Esophagus squamous epithelium (tissue), 5 donors: ENCODE measurements at places on chromosomes 3 and 15.

DNA sequence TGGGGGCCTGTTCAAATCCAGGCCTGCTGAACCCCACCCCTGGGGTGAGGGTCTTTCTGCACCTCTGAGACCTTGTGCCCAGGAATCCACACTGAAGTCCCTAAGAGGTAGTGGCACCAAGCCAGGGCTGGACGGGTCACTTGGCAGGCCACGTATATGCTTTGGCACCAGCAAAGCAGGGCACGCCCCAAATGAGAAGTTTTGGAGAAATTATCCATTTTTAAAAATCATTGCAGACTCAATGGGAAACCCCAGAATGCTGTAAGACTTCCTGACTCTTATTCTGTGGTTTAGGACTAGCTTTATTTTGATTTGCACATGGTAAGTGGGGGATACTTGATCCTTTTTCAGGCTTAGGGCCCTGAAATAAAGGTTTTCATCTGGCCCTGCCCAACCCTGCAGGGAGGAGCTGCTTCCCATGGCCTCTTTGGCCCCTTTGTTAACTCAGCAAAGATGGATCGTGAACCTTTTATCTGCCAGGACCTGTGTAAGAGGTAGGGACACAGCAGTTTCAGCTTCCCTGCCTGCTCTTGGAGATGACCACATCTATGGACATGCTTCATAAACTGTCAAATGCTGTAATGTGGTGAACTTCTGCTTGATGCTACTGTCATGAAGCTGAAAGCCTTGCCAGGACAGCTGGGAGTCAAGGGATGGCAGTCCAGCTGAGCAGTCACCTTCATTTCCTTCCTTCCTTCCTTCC lies 88.0 kb downstream of the HMG20A start:
- H3K4me1 ChIP-seq: peaks cover 30% of the 10 kb centered on the region
- H3K27me3 ChIP-seq: no peaks in the 10 kb centered on the region
- H3K27ac ChIP-seq: peak overlapping the region; percentile 85

GRCh38 chr15:44711743-44712345 lies 527 bp downstream of the B2M start:
- peaks cover 24% of the 10 kb centered on the region for H3K4me1 ChIP-seq
- H3K36me3 ChIP-seq: peaks cover 6% of the 10 kb centered on the region
- no peak for DNase-seq
- H3K27ac ChIP-seq: peak overlapping the region; percentile 97
- H3K4me3 ChIP-seq: peak overlapping the region; percentile 90

- DNase-seq: no peak
- H3K36me3 ChIP-seq: peaks cover 10% of the 10 kb centered on the region
- no peak overlapping the region for H3K27ac ChIP-seq
- H3K4me1 ChIP-seq: no peaks in the 10 kb centered on the region
Measured at GRCh38 chr15:65476903-65477302, 40.6 kb downstream of the DPP8 start.

DNA sequence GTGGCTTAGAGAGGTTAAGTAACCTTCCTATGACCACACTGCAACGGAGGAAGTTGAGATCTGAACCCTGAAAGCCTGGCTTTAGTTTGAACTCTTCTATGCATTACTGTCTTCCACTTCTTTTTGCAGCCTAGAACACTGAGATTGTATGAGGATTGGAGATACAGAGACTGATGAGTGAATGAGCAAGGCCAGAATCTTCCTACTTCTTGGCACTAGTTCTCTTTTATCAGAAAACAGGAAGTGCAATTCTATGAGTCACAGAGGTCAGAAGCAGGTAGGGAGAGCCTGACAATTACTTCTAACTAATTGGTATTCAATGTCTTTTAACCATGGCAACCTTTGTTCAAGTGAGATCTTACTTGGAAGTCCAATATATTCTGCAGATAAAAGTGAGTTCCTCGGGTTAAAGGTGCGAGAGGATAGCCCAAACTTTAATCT lies 219.0 kb downstream of the SHQ1 start:
- no peaks in the 10 kb centered on the region for H3K36me3 ChIP-seq
- peak overlapping the region; percentile 61 for H3K27ac ChIP-seq
- H3K27me3 ChIP-seq: no peaks in the 10 kb centered on the region
- no peak for DNase-seq
- H3K4me1 ChIP-seq: peaks cover 68% of the 10 kb centered on the region

- DNase-seq: no peak
- no peak overlapping the region for H3K27ac ChIP-seq
- H3K4me1 ChIP-seq: no peaks in the 10 kb centered on the region
Measured at GRCh38 chr3:140243575-140243974, 308.6 kb downstream of the CLSTN2 start.

DNA sequence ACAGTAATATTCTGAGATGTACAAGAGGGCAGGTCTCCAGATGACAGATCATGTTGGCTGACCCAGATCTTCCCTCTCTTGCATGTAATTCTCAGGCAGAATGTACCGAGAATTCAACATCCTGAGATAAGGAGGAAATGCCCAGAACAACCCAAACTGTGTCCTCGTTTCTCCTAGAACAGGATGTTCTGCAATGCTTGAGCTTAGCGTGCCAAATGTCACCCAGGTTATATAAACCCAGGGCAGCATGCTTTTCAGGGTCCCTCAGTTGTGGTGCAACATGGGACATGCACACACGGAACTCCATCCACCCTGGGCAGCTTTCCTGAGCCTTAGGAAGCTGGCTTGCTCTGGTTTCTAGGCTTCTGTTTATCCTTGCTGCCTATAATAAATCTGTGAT lies 102.1 kb upstream of the CMC1 start:
- no peak for DNase-seq
- H3K4me3 ChIP-seq: no peak overlapping the region
- no peaks in the 10 kb centered on the region for H3K36me3 ChIP-seq
- peaks cover 3% of the 10 kb centered on the region for H3K4me1 ChIP-seq

DNA sequence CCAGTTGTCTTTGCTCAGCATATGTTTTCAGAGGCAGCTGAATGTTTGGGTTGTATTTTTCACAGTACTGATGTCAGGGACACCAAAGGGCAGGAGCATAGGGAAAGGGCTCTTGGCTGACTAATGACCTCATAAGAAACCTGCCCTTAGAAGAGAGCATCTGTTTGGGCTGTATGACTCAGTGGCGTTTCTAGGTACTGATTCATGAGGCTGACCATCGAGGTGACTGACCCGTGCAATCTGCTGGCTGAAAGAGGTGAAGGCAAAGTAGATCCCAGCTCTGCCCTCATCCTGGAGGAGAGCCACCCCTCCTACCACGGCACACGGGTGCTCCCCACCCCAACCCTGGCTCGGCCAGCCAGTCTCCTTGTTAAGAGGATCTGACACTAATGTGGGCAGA lies 8.3 kb downstream of the LMCD1 start:
- H3K27ac ChIP-seq: no peak overlapping the region
- no peaks in the 10 kb centered on the region for H3K36me3 ChIP-seq
- no peak overlapping the region for H3K4me3 ChIP-seq
- no peak for DNase-seq

DNA sequence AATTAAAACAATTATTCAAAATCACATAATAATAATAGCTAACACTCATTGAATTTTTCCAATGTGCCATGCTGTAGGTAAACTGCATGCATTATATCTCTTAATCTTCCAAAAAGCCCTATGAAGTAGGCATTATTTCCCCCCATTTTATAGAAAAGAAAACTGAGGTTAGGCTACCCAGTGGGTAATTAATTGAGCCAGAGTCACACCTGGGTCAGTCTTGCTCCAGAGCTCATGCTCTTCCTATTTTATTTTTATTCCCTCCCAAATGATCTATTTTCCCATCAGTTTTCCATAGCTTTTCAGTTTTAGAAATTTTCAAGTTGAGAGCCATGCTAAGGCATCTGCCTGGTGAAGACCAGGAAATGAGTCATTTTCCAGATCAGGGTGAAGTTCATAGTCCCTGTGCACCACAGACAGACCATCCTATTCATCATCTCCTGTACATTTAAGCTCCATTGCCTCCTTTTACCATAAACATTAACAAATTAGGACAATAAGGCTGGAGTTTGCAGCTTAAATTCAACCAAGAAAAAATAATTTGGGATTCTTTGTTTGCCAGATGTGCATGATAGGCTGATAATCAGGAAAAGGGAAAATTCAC lies 417.3 kb downstream of the OTOL1 start:
- no peaks in the 10 kb centered on the region for H3K36me3 ChIP-seq
- no peaks in the 10 kb centered on the region for H3K27me3 ChIP-seq
- DNase-seq: no peak
- H3K4me1 ChIP-seq: no peaks in the 10 kb centered on the region

- no peak overlapping the region for H3K27ac ChIP-seq
- no peak for DNase-seq
- no peak overlapping the region for H3K4me3 ChIP-seq
- no peaks in the 10 kb centered on the region for H3K4me1 ChIP-seq
Measured at GRCh38 chr3:114404590-114404989, 110.8 kb downstream of the TIGIT start.

- no peak for DNase-seq
- no peak overlapping the region for H3K4me3 ChIP-seq
- no peaks in the 10 kb centered on the region for H3K36me3 ChIP-seq
- no peak overlapping the region for H3K27ac ChIP-seq
Measured at GRCh38 chr3:100463002-100463401, 29.4 kb upstream of the TMEM45A start.

DNA sequence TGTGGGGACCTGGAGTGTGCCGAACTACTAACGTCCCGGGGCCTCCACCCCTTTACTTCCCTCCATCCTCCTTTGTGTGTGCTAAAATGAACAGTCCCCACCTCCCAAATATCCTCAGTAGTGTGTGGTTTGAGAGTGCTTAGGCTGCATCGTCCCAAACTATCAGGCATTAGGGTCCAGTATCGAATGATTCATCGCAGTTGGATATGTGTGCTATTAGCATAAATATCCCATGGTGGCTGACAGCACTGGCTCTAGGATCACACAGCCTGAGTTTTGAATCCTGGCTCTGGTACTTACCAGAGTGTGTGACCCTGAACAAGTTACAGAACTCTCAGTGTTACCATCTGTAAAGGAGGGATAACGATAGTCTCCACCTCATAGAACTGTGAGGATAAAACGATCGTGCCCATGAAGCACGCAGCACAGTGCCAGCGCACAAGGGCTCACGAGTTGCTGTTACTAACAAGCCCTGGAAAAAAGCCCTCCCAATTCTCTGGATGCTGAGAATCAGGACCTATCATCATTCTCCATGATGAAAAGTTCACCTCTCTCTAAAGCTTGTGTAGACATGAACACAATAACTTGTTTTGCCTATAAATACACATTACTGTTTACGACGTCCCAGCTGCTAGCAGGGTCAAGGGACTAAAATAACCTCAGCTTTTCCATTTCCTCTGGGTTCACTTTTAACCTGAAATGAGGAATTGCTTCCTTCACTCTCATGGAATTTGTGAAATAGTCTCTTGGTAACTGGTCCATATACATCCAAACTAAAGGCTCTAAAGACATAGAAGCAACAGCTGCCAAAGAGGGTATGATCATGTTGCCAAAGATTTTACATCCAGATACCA lies 51.0 kb downstream of the VGLL4 start:
- peaks cover 30% of the 10 kb centered on the region for H3K4me1 ChIP-seq
- H3K27ac ChIP-seq: peak overlapping the region; percentile 77
- DNase-seq: no peak
- H3K36me3 ChIP-seq: peaks cover 7% of the 10 kb centered on the region

DNA sequence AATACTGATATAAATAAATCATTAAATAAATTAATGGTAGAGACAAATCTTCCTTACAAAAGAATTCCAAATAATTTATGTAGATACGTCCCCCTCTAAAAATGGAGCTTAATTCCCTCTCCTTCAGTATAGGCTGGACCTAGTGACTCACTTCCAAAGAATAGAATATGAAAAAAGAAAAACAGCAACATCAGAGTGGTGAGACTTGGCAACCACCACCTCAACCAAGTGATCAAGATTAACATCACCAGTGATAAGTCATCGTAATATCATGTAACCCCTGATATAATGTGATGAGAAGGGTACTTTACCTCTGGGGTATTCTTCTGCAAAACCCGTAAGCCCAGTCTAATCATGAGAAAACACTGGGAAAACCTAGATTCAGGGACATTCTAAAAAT lies 13.4 kb downstream of the GOLGB1 start:
- DNase-seq: no peak
- peaks cover 17% of the 10 kb centered on the region for H3K4me1 ChIP-seq
- no peak overlapping the region for H3K4me3 ChIP-seq
- no peaks in the 10 kb centered on the region for H3K36me3 ChIP-seq
- H3K27ac ChIP-seq: no peak overlapping the region
- no peaks in the 10 kb centered on the region for H3K27me3 ChIP-seq

DNA sequence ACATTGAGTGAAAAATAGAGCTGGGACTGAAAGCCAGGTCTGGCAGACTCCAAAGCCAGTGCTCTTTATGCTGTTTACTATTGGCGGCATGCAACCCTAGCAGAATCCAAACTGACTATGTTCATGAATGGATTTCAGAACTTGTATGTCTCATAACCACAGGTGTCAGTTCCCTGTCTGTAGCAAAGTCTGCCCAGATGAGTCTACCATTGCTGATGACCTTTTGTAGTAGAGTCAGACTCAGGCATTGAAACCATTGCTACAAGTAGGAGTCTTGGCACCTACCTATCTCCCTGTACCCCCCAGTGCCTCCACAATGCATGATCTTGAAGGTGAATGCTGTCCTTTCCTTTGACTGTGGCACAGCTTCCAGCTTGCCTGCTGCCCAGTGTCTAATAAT lies 157.2 kb upstream of the ROPN1 start:
- H3K4me3 ChIP-seq: no peak overlapping the region
- DNase-seq: no peak
- no peaks in the 10 kb centered on the region for H3K27me3 ChIP-seq
- no peak overlapping the region for H3K27ac ChIP-seq

DNA sequence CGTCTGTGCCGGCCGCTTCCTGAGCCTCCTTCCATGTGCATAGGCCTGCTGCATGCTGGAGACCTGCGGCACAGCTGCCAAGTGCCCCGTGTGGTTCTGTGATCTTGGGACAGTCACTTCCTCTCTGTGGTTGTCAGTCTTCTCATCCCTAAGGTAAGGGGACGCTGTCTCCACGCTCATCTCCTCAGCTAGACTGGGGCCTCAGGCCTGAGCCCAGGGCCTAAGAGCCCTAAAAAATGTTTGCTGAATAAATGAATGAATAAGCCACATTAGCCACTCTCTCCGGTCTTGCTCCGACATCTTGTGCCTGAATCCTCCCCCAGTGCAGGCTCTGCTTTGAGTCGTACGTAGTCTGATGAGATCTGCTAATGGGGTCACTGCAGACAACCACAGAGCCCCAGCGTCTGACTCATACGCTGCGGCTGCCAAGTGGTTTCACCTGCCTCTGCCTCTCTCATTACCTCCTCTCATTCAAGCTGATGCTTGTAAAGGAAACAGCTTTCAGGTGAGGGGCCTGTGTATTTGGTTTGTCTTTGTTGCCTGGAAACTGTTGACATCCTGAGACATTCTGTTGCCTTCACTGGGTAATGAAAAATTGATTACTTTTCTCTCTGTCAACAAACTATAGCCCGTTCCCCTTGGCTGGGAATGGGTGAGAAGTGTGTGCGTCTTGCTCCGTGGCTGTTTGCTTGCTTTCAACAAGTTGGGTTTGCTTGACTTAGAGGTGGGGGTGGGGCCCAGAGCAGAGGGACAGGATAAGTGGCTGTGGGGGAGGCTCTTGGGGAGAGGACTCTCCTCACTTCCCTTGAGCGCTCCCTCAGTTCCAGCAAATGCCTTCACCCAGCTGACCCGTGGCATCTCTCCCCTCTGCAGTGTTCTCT lies 15.9 kb downstream of the RPLP1 start:
- H3K36me3 ChIP-seq: no peaks in the 10 kb centered on the region
- H3K27ac ChIP-seq: peak overlapping the region; percentile 44
- no peak overlapping the region for H3K4me3 ChIP-seq
- peaks cover 32% of the 10 kb centered on the region for H3K4me1 ChIP-seq
- no peak for DNase-seq

GRCh38 chr3:129530251-129530791 lies 1.9 kb downstream of the RHO start:
- H3K27ac ChIP-seq: no peak overlapping the region
- H3K36me3 ChIP-seq: no peaks in the 10 kb centered on the region
- DNase-seq: no peak
- no peak overlapping the region for H3K4me3 ChIP-seq
